ENCODE measurements at places on chromosomes 7 and 10. TPM values are rescaled to one million over a fixed set of nuclear protein-coding genes. Genes with fewer than 3 reads are reported as not detected.

The STEAP4 gene
- total RNA-seq, result 0.80 TPM

The GCK gene
- total RNA-seq, result 2.2 TPM

DNA sequence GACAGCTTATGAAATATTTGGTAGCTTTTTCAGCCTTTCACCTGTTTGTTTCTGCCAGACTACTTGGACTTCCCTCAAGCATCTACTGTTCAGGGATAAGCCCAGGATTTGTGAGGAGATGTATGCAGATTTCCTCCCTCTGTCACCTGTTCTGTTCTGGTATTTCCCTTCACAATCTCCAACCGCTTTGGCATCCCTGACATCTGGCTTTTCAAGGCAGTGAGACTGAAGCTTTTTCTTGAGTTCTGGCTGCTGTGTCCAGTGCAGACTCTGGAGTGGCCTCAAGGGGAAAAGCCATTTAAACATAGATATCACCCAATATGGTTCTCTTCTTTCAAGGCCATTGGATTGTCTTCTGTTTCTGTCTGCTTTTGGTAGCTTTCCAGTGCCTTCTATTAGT lies 369.7 kb downstream of the LRMDA start:
- no peak for DNase-seq

DNA sequence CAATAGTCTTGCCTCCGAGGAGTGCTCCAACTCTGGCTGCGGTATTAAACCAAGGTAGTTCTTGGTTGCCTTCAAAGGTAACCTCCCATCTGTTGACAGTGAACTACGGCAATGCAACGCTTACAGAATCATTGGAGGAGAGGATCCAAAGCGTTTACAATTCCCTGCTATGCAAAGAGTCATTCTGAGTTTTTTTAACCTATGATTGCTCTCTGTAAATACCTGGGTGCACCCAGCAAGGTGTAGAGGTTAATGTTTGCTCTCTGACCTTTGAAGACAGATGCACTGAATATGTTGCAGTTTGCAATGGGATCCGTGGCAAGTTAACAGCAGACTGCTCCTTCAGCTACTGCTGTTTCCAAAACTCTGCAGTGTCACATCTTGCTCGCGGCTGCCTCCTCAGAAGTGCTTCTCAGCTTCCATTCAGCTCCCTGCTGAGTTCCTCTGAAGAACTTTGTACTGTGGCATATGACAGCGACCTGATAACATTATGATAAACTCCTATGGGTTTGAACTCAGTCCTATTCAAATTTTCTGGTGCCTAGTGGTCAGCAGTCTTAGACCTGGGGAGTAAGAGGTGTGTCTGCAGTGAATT lies 29.0 kb downstream of the KIAA1217 start:
- no peak for DNase-seq

GRCh38 chr10:49285232-49285631 lies 13.7 kb upstream of the C10orf71 start:
- DNase-seq, result no peak
